ENCODE measurements at places on chromosomes 11 and 22. TPM values are rescaled to one million over a fixed set of nuclear protein-coding genes. Genes with fewer than 3 reads are reported as not detected.

DNA sequence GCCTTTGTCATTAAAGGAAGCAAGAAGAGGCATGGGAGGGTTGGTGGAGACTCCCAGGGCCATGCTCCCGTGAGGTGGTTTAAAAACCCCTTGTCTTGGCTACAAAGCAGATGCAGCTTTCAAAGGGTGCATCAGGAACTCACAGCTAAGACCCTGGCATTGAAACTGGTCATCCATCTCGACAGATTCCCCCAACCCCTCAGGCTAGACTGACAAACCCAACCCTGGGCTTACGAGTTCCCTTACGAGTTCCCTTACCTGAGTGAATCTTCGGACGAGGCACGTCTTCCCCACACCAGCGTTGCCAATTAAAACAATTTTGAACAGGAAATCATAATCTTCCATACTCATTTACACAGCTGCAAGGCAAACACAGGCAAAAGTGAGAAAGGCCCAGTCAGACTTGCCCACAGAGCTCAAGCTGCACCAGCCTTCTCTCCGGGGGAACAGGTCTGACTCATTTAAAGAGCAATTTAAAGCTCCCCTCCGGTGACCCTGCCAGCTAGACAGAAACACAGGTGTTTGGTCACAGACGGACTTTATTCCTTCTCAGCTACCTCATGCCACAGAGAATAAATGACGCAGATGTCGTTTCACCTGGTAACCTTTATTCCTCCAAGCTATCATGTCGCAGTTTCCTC, 74.6 kb downstream of the RAB30 start:
- DNase-seq, result no peak

DNA sequence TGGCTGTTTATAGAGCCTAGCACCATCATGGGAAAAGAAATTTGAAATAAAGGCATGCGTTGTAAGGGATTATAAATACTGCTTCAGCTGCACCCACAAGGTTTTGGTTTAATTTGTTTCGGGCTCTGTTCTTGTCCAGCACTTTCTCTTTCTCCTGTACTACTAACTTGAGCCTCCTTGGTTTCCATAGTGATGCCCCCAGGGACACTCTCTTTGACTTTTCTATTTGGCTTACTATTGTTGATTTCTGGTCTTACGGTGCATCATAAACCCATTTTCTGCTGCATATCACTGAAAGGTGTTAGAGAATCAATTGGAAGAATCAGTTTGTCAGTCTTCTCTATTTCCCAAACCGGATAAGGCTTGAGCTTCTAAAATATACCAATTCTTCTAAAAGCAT, 1674.3 kb upstream of the RAG2 start:
- DNase-seq, result no peak

DNA sequence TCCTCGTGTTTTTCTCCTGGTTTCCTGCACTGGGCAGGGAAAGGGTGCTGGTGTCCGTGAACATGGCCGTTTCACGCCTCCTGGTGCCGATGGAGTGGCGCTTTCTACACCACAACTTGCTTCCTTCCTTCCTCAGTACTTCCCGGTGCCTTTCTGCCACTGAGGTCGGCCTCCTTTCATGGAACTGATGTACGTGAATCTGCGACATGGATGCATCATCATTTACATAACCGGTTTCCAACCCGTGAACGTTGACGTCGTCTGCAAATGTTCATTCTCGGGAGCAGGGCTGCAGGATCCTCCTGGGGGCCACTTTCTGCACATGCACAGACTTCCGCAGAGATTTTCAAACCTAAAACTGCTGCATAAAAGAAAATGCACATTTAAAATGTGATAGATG, 474.4 kb downstream of the BRD1 start:
- no peak for DNase-seq

- no peak for DNase-seq
Observed at GRCh38 chr11:130076778-130077481, 7.2 kb downstream of the APLP2 start.

- peak; percentile 16 for DNase-seq
Observed at GRCh38 chr22:26330971-26331625, 98.0 kb upstream of the ASPHD2 start.

DNA sequence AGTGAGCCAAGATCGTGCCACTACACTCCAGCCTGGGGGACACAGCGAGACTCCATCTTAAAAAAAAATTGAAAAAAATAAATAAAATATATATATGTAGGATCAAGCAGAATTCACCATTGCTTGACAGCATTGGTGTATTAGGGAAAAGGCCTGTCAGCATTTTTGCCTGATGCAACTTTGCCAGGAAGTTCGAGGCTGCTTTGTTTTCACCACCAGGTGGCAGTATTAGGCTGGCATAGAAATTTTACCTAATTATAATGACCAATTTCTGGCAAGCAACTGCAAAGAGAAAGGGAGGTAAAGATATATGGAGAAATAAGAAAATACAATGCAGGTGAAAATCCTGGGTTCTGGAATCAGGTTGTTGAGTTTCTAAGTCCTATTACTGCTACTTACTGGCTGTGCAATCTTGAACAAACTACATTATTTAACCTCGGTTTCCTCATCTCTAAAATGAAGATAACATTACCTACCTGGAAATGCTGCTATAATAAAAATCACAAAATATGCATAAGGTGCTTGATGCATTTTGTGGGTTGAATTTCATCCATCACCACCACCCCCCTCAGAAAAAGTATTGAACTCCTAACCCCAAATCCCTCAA, 24.7 kb downstream of the LAYN start:
- DNase-seq, result peak; percentile 64

- DNase-seq, result no peak
Observed at GRCh38 chr11:95241681-95242081, 10.7 kb upstream of the SESN3 start.

DNA sequence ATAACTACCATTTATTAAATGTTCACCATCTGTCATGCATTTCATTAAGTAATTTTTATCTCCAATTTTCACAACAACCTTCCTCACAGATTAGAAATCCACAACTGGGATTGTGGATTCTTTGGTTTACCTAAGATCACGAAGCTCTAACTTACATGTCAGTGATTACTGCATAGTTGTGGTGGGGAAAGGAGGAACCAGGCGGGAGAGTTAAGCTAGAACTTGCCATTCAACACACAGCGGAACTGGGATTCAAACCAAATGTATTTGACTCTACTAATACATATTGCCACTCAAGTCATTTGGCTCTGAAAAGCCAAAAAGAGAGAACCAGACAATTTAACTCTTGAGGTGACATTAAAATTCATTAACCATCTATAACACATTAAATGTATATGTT, 10.4 kb upstream of the LAYN start:
- no peak for DNase-seq

DNA sequence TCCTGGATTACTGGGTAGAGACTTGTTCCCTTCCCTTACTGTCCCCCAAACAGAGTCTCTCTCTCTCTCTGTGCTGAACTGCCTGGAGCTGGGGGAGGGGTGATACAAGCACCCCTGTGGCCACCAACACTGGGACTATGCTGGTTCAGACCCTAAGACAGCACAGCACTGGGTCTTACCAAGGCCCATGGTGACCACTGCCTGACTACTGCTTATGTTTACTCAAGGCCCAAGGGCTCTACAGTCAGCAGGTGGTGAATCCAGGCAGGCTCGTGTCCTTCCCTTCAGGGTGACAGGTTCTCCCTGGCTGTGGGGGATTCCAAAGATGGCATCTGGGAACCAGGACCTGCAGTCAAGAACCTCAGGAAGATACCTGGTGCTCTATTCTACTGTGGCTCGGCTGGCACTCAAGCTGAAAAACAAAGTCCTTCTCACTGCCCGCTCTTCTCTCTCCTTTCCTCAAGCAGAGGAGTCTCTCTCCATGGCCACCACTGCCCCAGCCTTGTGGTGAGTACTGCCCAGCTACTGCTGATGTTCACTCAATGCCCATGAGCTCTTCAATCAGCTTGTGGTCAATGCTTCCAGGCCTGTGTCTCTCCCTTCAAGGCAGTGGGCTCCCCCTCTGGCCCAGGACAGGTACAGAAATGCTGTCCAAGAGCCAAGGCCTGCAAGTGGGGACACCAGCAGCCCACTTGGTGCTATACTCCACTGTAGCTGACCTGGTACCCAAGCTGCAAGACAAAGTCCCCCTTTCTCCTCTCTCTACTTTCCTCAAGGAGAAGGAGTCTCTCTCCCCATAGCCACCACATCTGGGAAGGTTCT, 41.8 kb upstream of the SHANK2 start:
- DNase-seq, result no peak

- DNase-seq, result no peak
Observed at GRCh38 chr11:17379383-17380180, 8.9 kb downstream of the KCNJ11 start.

DNA sequence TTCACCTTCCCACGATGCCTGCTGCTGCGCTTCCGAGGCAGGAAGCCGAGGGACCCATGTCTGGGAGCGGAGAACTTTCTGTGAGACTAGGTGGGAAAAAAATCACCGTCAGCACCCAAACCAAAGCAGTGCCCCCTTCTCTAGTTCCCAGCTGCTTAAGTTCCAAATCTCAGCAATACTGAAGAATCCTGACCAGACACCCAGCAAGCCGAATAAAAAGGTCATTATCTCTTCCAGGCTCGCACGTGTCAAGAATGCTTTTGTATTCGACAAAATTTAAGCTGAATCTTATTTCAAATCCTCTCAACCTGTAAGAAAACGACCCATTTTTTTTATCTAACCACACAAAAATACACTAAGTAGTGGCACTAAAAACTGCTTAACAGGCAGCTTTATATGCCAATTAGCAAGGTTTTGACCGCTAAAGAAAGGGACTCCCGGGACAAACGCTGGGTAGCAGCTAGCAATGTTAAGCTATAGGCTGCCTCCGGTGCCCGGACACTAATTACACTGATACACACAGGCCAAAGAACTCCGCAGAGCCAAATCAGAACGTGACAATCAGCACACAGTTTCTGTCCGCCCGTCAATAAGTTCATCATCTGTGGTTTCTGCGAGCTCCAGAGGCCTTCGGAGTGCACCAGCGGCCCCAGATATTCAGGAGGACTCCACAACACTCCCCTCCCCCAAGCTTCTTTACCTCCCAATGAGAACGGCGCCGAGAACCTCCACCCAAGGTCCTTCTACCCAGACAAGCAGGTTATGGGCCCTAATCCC, 728 bp downstream of the RPL3 start:
- DNase-seq, result peak; percentile 65

GRCh38 chr11:106021967-106022794, at the start of gene MSANTD4:
TSS of gene MSANTD4 (minus strand) at chr11:106022240. CDS start at chr11:106010917, 11,323 bp downstream.
- DNase-seq, result peak; percentile 99

DNA sequence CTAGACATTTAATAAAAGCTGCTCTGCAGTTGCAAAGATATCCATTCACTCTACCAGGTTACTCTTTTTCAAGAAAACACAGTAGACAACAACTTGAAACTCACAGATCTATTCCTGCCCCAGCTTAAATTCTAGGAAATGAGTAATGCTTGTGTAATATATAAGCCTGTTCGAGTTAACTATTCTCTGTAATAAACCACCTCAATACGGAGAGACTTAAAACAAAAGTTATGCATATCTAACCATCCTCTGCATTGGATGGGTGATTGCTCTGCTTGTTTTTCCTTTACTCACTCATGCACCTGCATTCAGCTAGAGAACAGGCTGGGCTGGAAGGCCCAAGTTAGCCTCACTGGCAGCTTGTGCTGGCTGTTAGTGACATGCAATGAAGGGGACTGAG, 13.3 kb downstream of the LRRC4C start:
- DNase-seq, result no peak

DNA sequence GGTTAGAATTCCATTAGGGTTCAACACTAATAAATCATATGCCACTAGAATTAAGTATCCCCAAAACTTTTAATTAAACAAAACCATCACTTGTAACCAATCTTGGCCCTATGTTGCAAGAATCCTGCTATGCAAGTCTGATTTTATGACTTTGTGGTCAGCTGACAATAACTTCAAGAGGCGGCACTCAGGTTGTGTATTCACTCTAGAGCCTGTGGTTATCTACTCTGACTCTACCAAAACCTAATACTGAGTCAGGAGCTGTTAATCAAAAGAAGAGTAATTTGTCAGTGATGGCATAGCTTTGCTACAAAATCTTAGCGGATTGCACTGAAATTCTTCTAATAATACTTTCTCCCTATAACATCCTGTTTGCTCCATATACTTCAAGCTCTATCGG, 253.7 kb downstream of the AASDHPPT start:
- no peak for DNase-seq

GRCh38 chr11:33672273-33672672, 28.4 kb downstream of the C11orf91 start:
- no peak for DNase-seq

DNA sequence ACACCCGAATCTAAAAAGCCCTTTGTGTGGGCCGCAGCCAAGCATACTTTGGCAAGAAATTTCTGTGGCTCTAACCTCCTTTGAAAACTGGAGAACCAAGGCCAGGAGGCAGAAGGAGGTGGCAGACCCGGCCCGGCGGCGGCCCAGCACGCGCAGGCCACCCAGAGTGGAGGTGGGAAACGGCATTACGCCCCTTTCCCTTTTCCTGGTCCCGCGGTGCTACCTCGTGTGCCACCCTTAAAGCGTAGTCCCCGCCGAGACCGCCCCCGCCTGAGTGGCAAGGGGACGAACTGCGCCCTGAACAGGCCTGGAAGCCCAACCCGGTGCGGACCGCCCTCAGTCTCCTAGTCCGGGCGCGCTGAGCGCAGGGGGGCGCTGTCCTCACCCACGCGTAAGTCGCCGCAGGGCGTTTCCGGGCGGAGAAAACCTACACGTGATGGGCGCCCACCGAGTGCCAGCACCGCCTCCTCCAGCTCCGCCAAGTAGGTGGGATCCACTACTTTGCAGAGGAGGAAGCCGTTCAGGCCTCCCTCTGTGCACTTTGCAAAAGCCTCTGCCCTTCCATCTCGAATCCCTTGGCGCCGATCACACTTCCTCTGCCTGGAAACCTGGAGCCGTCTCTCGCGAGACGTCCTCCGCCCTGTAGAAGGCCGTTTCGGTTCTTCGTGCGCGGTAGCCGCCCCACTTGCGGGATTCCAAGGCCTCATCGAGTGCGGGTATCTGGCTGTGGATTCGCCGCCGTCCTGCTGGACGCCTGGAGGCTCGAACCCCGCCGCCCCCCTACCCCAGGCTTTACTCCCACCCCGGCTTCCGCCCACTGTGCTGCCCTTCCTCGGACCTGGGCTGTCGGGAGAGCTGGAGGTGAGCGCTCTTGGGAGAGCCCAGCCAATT, at the start of gene ACCS:
Gene ACCS (plus strand): TSS at position 430 of the 891 bp plus-strand sequence. CDS start 1,358 bp downstream, outside the sequence.
- peak; percentile 92 for DNase-seq

DNA sequence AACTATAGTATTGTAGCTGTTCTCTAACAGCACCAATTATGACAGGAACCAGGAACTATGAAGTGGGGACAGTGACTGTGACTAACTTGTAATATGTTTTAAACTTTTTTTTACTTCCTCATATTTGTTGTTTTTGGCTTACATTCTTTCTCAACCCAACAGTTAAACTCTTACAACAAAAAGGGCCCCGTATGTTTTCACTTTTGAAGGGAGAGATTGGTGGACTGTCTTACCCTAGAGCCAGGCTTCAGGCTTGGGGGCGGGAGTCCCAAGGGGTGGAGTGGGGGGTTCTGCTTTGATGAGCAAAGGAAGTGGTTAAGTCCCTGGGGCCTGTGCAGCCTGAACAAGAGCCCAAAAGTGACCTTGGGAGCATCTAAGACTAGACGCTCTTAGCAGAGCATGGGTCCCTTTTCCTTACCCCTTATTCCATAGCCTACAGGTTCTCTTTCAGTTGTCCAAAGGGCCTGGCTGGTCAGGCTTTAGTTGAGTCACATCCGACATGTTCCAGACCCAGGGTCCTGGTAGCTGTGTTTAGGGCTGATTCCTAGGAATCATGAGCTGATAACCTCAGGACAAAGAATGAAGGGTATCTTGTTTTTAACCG, 38.8 kb downstream of the STIM1 start:
- no peak for DNase-seq

Gene OR5P2
- polyA plus RNA-seq, result not detected

Gene DCHS1
- polyA plus RNA-seq, result 40.5 TPM

Gene NLRP6
- 0.40 TPM for polyA plus RNA-seq

Gene CAT
- polyA plus RNA-seq, result 153 TPM

Gene SHISAL1
- 2.7 TPM for polyA plus RNA-seq

Gene FOSL1
- not detected for polyA plus RNA-seq

Gene FJX1
- 25.3 TPM for polyA plus RNA-seq

Gene SYCE3
- polyA plus RNA-seq, result 0.58 TPM

Measured in renal pelvis (tissue), 12 donors.